Fibroblast of lung (primary cell): ENCODE measurements at places on chromosomes 7 and 10. TPM values are rescaled to one million over a fixed set of nuclear protein-coding genes. Genes with fewer than 3 reads are reported as not detected.

- peak; percentile 56 for DNase-seq
Observed at GRCh38 chr7:73718905-73719805, at the start of gene STX1A. STX1A (minus strand) TSS chr7:73719669; CDS start chr7:73719631, 38 bp downstream.

GRCh38 chr10:80498833-80499741 lies 38.6 kb upstream of the SH2D4B start:
- DNase-seq, result peak; percentile 99

Gene STRIP2
- 4.9 and 10.9 TPM in 2 replicates for total RNA-seq

Gene VKORC1L1
- 11.3 and 12.7 TPM in 2 replicates for total RNA-seq

Gene PALD1
- total RNA-seq, result 0.26 and 0.33 TPM in 2 replicates

Gene SLC16A12
- under 0.01 TPM in 2 replicates for total RNA-seq
